Stimulated activated CD4-positive, alpha-beta T cell treated with anti-CD3 and anti-CD28 coated beads, Interleukin-2, amount 100 ng/mL, for 48 hours (primary cell): ENCODE measurements at places on chromosomes 6 and 20.

GRCh38 chr6:1940381-1940780 lies 305.0 kb downstream of the GMDS start:
- no peak for DNase-seq

GRCh38 chr6:32852018-32852843 lies 1.3 kb downstream of the TAP1 start:
- DNase-seq: no peak

- no peak for DNase-seq
Measured at GRCh38 chr20:44392776-44393607, 37.5 kb downstream of the HNF4A start.

GRCh38 chr20:23159256-23159946 lies 73.3 kb upstream of the CD93 start:
- DNase-seq: no peak

- no peak for DNase-seq
Measured at GRCh38 chr6:11921017-11921438, 91.1 kb upstream of the HIVEP1 start.

GRCh38 chr6:24126586-24127192 lies 674 bp downstream of the NRSN1 start:
- peak; percentile 4 for DNase-seq

DNA sequence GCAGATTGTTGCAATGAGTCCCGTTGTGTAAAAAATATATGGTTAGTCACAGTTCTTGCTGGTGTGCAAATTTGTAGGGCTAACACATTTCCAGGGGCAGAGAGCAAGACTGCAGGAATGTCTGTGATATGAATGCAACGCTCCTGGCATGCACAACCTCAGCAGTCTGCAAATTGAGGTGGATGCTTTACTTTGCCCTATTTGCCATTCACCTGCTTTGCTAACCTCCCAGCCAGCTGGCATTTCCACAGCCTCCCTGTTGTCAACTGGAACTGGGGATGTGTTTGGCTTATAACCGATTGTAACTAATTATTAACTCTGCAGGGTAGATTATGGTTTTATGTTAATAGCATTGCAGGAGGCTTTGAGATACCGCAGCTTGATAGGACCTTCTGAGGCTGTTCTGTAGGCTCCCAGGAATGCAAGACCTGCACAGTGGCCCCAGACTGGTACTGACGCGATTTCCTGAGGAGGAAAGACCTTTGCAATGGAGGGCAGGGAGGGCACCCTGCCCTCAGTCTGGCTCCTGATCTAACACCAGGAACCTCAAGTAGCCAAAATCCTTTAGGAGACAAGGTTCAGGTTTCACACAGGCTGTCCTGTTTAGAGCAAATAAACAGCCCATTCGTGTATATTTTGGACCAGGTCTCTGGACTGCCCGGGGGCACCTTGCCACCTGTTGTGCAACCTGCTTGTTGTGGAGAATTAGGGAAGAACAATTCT lies 53.4 kb downstream of the EDN1 start:
- no peak for DNase-seq

- DNase-seq: no peak
Measured at GRCh38 chr6:63714091-63714490, 78.5 kb downstream of the PHF3 start.

- no peak for DNase-seq
Measured at GRCh38 chr6:151326116-151326825, 65.1 kb downstream of the ZBTB2 start.

GRCh38 chr6:82957171-82957867 lies 108.3 kb downstream of the UBE3D start:
- no peak for DNase-seq

DNA sequence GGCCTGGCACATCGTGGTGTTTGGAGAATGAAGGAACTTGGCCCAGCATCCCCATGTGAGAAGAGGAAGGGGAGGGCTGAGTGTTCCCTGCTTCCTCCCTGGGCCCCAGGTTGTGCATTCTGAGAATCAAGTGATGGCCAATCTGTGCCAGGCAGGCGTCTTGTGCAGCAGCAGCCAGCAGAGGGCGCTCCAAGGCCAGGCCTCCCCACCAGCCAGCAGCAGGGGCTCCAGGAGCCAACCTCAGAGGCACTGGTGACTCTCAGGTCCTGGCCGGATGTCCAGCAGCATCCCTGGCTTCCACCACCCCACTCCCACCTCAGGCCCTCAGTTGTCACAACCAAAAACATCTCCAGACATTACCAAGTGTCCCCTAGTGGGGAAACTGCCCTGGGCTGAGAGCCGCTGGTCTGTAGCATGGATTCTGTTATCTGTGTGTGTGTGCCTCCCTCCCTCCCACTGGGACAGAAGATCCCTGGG lies 192.0 kb downstream of the PREX1 start:
- DNase-seq: peak; percentile 73

DNA sequence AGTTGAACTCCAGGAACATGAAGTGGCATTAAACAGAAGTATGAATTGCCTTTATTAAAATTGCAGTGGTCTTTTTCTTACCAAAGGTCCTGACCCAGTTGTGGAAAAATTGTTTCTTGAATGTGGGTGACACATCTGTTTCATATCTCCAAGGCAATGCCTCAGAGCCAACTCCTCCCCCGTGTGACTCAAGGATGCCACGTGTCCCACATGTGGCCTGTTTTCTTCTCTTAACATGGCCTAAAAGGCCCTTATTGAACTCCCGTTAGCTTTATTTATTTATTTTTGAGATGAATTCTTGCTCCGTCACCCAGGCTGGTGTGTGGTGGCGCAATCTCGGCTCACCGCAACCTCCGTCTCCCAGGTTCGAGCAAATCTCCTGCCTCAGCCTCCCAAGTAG lies 128.4 kb upstream of the ESR1 start:
- no peak for DNase-seq

- DNase-seq: no peak
Measured at GRCh38 chr6:124535746-124536145, 426.5 kb upstream of the RNF217 start.

DNA sequence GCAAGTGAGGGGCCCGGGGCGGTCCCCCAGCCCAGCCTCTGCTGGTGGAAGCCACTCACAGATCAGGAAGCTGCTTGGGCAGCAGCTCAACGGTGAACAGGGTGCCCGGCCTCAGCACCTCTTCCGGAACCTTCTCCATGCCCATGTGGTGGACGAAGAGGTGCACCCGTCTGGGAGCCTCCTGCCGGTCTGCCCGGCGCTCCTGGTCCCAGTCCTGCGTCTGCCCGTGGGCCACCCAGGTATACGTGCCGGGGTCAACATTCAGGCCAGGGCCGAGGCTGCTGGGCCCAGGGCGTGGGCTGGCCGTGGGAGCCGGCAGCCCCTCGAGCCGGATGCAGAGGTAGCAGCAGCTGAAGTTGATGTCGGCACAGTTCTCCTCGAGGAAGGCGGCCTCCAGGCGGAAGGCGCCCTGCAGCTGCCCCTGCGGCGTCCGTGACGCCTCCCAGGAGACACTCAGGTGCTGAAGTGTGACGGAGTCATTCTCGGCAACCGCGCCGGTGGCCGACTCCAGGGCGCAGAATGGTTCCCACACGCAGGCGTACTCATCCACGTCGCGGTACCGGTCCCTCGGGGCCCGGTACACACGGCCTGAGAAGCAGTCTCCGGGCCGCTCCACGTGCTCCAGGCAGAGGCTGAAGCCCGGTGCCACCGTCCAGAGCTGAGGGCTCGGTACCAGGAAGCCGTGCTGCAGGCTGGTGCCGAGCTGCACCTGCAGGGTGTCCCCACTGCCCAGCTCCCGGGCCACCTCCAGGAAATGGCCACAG lies 8.7 kb downstream of the FNDC11 start:
- no peak for DNase-seq

- no peak for DNase-seq
Measured at GRCh38 chr6:21070620-21071019, 522.9 kb upstream of the SOX4 start.

DNA sequence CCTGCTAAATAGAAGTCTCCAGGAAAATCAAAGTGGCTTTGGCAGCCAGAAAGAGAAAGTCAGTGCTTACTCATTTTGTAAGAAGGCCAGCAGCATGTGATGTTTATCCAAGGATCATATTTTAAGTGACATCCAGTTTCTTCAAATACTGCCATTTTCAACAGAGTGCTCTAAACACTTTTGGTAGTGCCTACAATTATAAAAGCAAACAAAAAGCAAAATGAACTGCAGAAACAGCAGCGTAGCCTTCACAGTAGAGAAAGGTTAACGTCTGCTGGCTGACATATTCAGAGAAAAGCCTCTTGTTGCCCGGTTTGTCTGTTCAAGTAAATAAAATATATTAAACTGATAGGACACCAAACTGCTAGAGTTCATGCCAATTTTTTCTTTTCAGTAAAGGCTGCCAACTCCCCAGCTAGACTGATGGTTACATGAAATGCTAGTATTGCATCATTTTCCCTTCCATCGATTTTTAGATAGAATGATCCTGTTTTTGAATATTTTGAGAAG lies 705.7 kb upstream of the SLC35B3 start:
- DNase-seq: no peak

DNA sequence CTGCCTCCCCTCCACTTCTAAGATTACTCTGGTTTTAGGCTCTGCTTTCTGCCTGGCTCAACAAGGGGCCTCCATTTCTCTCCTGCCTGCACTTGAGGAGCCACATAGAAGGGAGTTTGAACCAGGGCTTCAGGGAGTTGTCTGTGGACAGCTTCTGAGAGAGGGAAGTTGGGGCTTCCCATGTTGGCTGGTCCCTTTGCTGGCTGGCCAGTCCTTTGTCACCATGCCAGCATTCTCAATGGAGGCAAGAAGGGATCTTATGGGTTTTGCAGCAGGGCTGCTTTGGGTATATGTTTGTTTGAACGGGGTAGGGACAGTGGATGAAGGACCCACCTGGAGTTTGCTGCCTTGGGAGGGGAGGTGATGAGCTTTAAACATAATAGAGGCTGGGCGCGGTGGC lies 124.9 kb downstream of the CARMIL1 start:
- DNase-seq: no peak
